ENCODE measurements at places on chromosomes 3 and 15.

- DNase-seq: no peak
Measured at GRCh38 chr3:153357436-153357835, 195.4 kb downstream of the RAP2B start.

- no peak for DNase-seq
Measured at GRCh38 chr3:56677286-56677685, 5.8 kb downstream of the TASOR start.

DNA sequence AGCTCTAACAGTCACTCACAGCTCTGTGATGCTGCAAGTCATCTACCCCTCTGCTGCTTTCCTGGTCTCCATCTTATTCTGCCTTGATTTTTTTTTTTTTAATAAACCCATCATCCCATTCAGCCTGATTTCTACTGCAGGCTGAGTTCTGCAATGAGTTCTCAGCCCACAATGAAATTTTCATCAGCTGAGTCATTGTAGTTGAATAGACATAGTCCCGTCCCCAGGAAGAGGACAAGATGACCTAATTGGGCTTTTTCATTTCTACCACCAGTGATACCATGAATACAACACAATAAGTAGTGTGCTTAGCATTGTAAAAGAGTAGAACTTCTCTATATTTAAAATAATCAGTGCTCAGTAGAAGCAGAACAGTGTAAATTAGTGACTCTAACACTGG, 59.3 kb downstream of the C3orf85 start:
- DNase-seq: no peak

DNA sequence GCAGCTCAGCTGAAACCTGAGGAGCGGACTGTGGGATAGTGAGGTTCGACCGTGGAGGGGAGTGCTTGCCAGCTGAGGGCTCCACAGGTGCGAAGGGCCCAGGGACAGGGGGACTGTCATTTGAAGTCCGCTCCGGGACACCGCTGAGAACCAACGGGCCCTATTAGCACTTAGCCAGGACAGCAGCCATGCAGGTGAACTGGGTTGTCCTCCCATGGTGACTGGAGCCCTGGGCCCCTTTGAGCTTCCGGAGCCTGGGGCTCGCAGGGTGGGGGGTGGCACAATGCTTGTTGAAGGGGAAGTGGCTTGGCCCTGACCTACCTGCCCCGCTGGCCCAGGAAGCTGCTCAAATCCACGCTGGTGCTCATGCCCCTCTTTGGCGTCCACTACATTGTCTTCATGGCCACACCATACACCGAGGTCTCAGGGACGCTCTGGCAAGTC, 24.7 kb downstream of the PTH1R start:
- DNase-seq: no peak

DNA sequence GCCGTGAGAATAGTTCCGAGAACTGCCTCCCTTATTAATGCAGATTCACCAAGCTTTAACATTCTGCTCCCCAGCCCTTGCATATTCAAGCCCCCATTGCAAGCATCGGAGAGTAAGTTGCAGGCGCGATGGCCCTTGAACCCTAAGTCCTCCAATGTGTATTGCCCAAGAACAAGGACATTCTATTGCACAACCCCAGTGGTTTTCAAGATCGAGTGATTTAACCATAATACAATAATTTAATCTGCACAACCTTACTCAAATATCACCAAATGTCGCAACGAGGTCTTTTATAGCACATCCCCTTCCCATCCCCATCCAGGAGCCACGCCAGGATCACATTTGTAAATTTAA, 21.7 kb upstream of the PLXND1 start:
- DNase-seq: no peak

GRCh38 chr3:194375473-194376240, 6.1 kb upstream of the LRRC15 start:
- DNase-seq: no peak

DNA sequence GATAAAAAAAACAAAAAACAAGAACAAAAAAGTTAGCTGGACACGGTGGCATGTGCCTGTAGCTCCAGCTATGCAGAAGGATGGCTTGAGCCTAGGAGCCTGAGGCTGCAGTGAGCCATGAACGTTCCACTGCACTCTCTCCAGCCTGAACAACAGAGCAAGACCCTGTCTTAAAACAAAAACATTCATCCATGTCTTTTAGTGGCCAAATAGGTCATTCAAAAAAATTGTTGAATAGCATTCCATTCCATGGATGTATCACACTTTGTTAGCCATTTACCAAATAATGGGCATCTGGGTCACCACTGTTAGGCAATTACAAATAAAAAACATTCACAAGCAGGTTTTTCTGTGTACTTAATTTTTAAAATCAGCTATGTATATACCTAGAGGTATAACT, 139.7 kb downstream of the STAG1 start:
- no peak for DNase-seq

GRCh38 chr15:57384024-57384423, 7.7 kb downstream of the CGNL1 start:
- DNase-seq: no peak

- DNase-seq: no peak
Measured at GRCh38 chr3:120642368-120642948, 39.6 kb downstream of the HGD start.

GRCh38 chr3:144921710-144922109, 950.1 kb downstream of the DIPK2A start:
- no peak for DNase-seq

- DNase-seq: no peak
Measured at GRCh38 chr3:37611771-37612170, 249.9 kb upstream of the CTDSPL start.

DNA sequence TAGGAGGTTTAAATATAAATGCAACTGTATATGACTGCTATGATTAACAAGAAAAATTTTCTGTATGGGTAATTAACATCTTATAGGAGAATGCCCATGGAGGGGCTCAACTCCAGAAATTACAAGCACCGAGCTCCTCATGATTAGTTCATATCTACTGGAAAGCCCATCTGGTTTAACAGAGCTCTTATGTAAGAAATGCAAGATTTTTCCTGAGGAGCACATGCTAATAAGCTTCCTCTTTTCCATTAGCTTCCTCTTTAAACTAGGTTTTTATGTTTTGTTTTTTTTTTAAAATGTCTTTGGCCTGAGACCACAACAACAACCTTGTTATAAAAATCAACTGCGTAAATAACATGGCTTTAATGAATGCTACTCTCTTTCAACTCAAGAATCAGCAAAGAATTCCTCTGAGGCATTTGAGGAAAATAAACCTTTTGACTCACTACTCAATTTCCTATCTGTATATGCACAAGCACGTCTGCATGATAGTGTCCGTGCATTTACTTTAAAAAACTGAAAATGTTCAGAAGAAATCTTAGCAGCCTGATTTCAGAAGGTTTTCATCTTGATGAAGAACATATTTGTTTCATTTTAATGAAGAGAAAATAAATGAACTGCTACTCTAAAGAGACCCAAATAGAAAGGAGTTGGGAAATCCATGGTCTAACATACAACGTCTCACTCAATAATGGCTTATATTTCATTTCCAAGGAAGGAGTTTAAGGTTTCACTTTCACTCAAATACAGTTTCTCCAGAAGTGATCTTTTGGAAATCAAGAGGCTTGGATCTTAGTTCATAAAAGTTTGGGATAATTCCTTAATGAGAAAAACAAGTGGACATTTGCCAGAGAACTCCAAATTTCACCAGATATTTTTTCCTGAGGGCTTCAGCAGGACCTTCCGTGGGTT, 180.8 kb downstream of the KCNAB1 start:
- no peak for DNase-seq

GRCh38 chr3:135629701-135630408, 335.7 kb upstream of the PPP2R3A start:
- no peak for DNase-seq

DNA sequence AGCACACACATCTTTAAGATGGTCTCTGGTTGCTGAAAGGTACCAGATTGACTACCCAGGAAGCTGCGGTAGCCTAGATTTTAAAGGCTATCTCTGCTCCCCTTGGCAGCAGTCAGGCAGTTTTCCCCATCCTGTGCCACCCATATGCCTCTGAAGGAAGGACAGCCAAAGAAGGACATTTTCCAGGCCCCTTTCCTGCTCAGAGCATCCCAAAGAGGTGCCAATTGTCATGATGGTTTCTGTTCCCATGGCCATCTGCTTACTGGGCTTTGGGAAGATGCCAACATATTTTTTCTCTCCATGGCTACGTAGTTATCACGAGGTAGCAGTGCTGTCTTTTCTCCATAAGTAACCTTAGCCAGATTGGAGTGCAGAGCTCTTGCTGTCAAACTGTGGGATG, 39.7 kb downstream of the UNC13C start:
- no peak for DNase-seq

DNA sequence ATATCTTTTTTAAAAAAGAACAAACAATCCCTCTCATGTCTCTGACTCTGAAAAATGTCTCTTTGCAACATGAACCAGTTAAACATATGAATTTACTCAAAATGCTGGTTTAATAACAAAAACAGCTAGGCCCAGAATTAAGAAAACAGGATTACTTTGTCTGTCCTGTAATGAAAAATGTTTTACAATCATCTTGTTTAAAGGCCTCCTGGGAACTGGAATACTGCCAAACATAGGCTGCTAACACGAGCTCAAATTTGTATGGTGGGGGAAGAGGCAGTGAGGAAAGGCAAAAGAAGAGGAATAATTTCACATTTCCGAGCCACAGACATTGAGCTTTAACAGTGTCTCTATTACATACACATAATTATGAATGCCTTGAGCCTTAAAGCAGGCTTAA, 61.7 kb upstream of the PPIB start:
- DNase-seq: peak; percentile 60

DNA sequence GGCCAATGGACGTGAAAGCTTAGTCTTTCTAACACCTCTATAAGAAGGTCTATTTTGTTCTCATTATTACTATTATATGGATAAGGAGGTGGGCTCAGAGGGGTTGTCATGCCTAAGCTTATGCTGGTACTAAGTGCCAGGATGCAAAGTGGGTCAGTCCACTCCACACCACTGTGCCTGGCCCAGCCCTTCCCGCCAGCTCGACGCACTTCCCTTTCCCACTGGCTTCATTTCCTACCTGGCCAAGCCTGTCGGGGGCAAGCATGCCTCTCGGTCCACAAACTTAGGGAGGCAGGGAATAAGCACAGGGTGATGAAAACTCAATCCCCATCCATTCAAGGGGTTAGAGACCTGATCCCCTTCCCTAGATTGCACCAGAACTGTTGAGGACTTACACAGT, 5.9 kb upstream of the SYNM start:
- no peak for DNase-seq

DNA sequence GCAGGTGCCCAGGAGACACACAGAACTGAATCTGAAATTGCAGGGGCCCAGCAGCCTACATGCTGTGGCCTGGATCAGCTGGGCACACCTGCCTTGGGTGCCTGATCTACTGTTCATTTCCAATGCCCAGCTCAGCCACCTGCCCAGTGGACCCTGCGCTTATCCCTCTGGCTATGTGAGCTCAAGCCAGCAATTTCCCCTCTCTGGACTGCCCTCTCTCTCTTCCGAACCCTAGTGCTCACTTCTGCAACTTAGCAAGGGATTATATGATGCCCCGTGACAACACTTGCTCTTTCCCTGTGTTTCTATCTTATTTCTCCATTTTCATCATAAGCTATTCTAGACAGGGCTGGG, 276.0 kb downstream of the UACA start:
- no peak for DNase-seq

GRCh38 chr3:121768452-121768851, 18.9 kb upstream of the GOLGB1 start:
- no peak for DNase-seq

GRCh38 chr3:101617478-101617877, 43.5 kb downstream of the PCNP start:
- no peak for DNase-seq

DNA sequence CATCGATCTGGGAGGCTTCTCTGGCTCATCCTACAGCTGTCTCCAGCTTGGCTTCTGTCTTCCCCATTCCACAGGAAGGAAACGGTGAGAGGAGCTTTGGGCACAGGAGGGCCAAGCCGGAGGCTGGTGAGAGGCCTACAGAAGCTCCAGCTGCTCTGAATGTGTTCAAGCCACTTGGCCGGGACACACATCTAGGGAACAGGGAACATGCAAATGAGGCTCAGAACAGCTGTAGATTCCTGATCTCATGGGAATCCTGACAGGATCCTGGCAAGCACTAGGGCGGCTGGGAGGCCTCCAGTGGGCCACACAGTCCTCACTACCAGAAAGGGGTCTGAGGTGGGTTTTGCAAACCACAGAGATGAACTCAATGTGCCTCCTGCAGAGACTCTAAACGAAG, 13.7 kb downstream of the SEMA5B start:
- DNase-seq: no peak

- no peak for DNase-seq
Measured at GRCh38 chr15:88202231-88202630, 54.3 kb downstream of the NTRK3 start.

- no peak for DNase-seq
Measured at GRCh38 chr15:64813075-64813474, 12.4 kb downstream of the PIF1 start.

DNA sequence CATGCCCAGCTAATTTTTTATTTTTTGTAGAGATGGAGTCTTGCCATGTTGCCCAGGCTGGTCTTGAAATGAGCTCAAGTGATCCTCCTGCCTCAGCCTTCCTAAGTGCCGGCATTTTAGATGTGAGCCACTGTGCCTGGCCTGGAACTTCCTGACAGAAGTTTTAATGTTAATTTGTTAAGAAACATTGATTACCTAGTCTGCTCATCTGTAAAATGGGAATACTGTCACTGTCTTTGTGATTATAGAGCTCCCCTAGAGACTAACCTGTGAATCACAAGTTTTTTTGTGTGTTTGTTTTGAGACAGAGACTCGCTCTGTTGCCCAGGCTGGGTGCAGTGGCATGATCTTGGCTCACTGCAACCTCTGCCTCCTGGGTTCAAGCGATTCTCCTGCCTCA, 4.3 kb upstream of the EIF3J start:
- no peak for DNase-seq

DNA sequence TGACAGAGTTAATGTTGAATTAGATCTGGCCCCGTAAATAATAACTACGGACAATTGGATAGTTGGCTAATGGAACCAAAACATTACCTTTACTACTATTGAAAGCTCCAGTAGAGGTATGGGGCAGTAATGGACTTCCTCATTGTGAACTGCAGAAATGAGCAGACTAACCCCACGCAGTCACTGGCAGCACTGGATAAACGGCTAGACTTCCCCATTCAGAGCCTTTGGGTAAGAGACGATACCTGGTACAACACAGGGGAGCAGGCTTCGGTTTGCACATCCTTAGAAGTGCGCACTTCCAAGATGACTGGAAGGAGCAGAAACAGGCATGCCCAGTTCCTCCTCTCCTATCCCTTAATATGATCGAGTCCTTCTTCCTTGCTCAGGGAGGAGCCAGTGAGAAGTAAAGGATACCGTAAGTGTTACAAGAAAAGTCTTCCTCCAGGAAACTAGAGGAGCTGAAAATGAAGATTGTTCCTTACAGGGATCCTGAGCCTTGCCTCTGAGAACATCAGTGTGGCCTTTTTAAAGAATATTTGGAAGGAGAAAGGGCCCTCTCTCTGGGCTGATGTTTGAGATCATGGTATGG, 100.5 kb upstream of the NECTIN3 start:
- no peak for DNase-seq

GRCh38 chr3:194474675-194475074, 12.1 kb downstream of the ATP13A3 start:
- DNase-seq: no peak

- DNase-seq: no peak
Measured at GRCh38 chr3:105836533-105836932, 32.3 kb downstream of the CBLB start.

GRCh38 chr15:41334293-41335120, 1.8 kb downstream of the NUSAP1 start:
- no peak for DNase-seq

Measured in left renal pelvis (tissue), 4 donors.